Psoas muscle (tissue), 8 donors: ENCODE measurements at places on chromosomes 5 and 9.

DNA sequence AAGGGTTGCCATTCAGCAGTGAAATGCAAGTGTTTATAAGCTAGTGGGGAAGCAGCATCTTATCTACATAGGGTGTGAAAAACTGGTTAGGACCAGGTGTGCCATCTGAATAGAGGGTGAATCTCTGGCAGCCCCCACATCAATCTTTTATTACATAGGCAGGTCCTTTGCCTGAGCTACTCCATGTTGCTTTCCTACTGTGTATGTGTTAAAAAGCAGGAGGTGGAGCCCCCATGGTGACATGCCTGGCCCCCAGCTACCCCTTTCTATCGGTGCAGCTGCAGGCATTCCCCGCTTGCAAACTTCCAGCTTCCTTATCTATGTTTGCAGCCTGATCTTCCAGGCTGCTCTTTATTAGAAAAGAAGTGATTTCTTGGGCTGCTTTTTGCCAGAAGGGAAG, 353.5 kb downstream of the SPATA31D1 start:
- no peaks in the 10 kb centered on the region for H3K36me3 ChIP-seq
- no peak for DNase-seq
- no peaks in the 10 kb centered on the region for H3K4me1 ChIP-seq
- no peak overlapping the region for H3K27ac ChIP-seq
- no peak overlapping the region for H3K4me3 ChIP-seq
- no peaks in the 10 kb centered on the region for H3K27me3 ChIP-seq

- no peak for DNase-seq
- no peak overlapping the region for H3K4me3 ChIP-seq
- no peaks in the 10 kb centered on the region for H3K36me3 ChIP-seq
- no peaks in the 10 kb centered on the region for H3K27me3 ChIP-seq
Measured at GRCh38 chr5:159929176-159929575, 12.9 kb downstream of the ADRA1B start.

- H3K36me3 ChIP-seq: peaks cover 100% of the 10 kb centered on the region
- H3K27ac ChIP-seq: no peak overlapping the region
- no peak for DNase-seq
- no peaks in the 10 kb centered on the region for H3K27me3 ChIP-seq
- no peaks in the 10 kb centered on the region for H3K4me1 ChIP-seq
Measured at GRCh38 chr5:10409504-10409903, 32.2 kb upstream of the ROPN1L start.

GRCh38 chr5:165405340-165405739, 1899.9 kb downstream of the MAT2B start:
- H3K4me1 ChIP-seq: no peaks in the 10 kb centered on the region
- no peaks in the 10 kb centered on the region for H3K36me3 ChIP-seq
- H3K4me3 ChIP-seq: no peak overlapping the region
- DNase-seq: no peak
